ENCODE measurements at places on chromosomes 1 and 21.

DNA sequence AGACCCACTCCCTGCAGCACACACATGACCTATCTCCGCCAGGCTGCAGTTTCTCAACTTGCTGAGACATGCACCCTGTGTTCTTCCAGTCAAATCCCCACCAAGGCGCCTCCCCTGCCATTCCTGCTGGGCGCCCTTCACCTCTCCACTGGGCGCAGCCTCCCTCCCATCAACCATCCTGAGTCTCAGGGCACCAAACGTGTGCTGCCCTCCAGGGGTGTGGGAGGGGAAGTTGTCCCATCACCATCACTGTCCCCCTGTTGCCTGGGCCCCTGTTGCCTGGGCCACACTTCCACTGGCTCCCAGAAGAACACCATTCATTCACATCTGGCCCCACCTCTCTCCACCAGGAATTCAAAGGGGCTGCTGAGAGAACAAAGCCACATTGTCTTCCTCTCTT is 44.9 kb upstream of the EFHD2 start:
- no peak for DNase-seq

GRCh38 chr1:75198761-75199160 is 64.6 kb downstream of the LHX8 start:
- DNase-seq = no peak

- DNase-seq = no peak
Measured at GRCh38 chr1:29854700-29855276, 618.5 kb downstream of the PTPRU start.

GRCh38 chr1:226964611-226965486 is 24.8 kb downstream of the COQ8A start:
- no peak for DNase-seq

- no peak for DNase-seq
Measured at GRCh38 chr1:203283597-203283996, 21.7 kb upstream of the BTG2 start.
